Endothelial cell of umbilical vein (primary cell): ENCODE measurements at places on chromosomes 6 and 20.

DNA sequence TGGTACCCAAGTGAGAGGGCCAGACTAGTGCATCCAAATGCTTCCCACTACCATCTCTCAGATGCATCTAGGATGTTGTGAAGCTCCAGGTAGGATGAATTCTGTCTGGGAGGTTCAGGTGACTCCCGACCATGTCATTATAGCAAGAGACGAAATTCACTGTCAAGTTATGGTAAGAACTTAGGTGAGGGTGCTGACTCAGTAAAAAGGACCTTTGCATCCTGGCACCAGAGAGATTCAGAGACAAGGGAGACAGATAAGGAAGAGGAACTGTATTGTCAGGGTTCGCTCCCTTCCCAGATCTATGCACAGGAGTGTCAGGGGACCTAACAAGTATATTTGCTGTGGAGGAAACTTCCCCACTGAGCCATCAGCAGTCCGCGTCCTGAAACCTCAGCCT is 11.2 kb upstream of the PRIM2 start:
- no peak for DNase-seq

DNA sequence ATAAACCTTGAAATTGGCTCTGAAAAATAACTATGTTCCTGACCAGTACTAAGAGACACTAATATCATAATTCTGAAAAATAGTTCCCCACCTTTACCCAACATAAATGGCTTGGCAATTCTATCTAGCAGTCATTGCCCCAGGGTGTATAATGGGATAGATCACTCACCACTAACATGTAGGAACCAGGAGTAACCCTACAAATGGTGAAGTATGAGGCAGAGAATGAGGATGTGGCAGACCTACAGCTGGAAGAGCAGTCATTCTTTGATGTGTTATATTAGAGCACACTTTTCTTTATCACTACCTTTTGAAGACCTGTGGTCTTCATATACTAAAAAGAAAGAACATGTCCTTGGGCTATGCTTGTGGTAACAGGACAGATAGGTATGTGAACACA is 136.5 kb upstream of the SYNDIG1 start:
- no peak for DNase-seq

DNA sequence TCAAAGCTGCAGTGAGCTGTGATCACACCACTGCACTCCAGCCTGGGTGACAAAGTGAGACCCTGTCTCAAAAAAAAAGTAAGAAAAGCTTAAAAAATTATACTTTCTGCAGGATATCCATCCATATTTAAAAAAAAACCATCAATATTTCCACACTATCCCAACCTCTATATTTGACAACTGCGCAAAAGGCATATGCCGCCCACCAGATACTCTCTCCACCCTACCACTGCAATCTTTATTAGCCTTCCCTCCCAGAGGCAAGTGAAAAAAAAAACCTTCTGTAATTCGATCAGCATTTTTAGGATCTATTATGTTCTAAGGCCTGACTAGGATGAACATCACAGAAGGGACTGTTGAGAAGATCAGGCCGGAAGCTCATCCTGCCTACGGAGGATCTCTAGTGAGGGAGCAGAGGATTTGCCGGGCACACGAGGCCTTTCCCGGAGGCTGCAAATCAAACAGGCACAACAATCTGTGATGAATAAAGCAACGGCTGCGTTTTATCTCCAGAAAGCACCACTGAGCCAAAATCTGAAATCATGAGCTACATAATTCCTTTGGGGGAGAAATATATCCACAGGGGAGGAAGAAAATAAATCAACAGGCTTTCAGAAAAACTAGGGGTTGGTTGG is 65.9 kb downstream of the GFOD1 start:
- DNase-seq: no peak

GRCh38 chr20:7503501-7503900 is 436.8 kb downstream of the HAO1 start:
- DNase-seq: no peak

- DNase-seq: no peak
Measured at GRCh38 chr6:26200918-26201721, 113.9 kb downstream of the HFE start.

GRCh38 chr6:54856129-54856528 is 9.6 kb downstream of the FAM83B start:
- no peak for DNase-seq

DNA sequence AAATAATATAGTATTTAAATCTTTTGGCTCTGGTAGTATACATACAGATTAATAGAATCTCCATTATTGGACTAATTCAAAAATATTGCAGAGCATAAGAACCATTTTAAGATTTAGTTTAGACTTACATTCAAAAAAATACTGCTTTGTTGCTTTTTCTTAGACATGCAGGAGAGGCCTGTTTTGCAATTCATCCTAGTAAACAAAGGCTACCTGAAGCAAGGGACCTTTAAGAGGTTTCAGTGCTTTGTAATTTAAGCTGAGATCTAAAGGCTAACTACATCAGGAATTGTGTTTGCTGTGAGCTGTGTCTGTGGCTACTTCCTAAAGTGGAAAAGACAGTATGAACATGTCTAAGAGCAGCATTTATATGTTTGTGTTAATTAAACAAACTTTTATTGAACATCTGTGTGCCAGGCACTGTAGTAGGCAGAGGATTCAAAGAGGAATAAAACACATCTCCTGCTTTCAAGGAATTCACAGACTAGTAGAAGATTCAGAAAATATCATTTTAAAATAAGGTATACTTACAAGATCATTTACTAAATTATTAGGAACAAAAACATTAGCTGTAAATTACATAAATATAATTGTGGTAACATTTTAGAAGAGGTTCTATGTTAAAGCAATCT is 29.1 kb upstream of the CALHM6 start:
- DNase-seq: no peak

DNA sequence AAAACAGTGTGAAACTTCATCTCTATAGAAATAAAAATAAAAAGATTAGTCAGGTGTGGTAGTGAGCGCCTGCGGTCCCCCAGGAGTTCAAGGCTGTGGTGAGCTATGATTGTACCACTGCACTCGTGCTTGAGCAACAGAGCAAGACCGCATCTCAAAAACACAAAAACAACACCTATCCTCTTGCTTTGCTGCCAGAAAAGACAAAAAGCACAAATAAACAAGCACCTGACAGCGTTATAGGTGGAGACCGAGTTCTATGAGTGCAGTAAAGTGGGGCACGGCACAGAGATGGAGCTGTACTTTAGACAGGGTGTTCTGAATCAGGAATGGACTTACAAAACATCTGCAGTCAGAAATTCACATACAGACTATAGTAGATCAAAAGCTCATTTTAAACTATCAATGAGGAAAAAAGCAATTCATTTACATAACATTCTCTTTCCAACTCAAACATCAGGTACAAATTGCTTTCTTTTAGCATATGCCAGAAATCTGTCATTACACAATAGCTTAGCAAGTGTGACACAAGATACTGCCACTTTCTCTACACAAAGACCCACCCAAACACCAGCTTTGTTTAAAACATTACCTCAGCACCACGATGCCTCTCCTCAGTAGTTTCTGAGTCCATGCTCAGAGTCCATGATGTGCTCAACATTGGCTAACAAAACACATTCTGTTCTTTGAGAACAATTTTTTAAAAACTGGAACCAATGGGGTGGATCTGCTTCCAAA is 10.1 kb downstream of the EZR start:
- no peak for DNase-seq

- DNase-seq: no peak
Measured at GRCh38 chr6:55918639-55919038, 43.2 kb upstream of the BMP5 start.

GRCh38 chr20:14906908-14907434 is 569.6 kb upstream of the FLRT3 start:
- DNase-seq: no peak

DNA sequence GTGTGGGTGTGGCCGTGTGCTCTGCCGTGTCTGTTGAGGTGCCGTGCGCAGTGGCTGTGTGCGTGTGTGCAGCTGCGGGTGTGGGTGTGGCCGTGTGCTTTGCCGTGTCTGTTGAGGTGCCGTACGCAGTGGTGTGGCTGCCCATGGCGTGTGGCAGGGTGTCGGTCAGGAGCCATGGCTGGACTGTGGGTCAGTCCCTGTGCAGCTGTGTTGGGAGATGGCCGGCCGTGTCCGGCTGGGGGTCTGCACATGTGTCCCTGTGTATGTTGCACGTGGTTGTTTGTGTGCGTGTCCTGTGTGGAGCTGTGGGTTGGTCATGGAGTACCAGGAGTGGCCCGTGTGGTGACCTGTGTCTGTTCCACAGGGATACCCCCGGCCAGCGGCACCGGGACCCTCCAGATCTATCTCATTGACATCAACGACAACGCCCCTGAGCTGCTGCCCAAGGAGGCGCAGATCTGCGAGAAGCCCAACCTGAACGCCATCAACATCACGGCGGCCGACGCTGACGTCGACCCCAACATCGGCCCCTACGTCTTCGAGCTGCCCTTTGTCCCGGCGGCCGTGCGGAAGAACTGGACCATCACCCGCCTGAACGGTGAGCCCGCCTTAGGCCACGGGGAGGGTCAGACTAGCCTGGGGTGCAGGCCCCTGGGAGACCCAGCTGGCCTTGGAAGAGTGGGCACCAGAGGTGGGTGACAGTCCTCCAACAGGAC is 137.7 kb downstream of the TAF4 start:
- no peak for DNase-seq

DNA sequence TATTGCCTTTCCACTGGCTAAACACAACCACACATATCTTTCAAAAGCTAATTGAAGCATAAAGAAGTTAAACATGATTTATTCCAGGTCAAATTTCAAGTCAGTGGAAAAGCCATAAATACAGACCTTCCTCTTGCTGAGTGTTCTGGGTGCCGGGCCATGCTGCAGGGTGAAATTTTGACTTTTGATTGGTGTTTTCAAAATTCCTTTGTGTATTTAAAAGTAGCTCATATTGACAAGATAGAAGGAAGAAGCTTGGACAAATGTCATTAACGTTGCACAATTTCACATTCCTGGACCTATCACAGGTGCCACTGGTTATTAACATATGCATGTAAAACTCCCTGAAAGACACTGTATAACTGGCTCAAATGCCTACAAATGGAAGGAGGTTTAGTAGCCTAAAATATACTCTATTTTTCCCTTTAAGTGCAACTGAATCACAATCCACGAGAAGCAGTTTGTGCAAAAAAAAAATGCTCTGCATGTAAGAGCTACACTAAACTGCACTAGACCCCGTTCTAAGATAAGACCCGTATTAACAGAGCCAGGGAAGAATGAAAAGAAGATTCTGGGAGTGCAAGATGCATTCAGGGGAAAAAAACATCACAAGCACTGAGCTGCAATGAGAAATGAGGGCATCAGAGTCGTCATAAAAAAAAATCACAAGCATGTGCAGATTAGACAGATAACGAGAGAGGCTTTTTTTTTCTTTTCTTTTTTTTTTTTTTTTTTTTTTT is 30.4 kb downstream of the ATXN1 start:
- no peak for DNase-seq

- no peak for DNase-seq
Measured at GRCh38 chr6:104402572-104402971, 457.1 kb downstream of the HACE1 start.

DNA sequence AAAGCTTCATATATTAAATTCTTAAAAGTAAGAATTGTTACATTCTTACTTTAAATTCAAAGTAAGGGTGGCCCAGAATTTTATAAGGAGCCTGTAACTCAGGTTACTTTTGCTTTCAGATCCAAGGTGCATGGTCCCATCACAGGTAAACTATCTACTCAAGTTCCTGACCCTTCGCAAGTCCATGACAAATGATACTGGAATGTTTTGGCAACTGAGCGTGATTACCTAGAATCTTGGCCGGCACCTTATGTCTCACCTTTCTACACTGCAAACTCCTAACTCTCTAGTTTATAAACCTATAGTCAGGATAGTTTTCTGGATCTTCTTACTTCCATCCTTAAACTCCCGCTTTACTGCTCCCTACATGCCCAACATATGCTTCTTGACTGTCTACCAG is 67.9 kb upstream of the HMGN3 start:
- DNase-seq: no peak
